ENCODE measurements at places on chromosomes 3 and 15.

DNA sequence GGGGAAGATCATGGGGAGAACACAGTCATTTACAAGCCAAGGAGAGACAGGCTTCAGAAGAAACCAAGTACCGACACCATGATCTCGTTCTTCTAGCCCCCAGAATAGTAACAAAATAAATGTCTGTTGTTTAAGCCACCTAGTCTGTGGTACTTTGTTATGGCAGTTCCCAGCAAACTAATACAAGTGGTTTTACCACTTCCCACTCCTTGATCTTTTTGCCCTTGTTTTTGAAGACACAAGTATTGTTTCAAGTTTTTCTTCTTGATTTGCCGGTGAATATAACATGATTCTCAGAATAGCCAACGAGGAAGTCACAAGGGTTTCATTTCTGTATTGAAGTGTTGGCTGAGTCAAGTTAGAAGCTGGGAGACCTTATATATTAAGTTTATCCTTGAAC is 220.3 kb downstream of the SOX2 start:
- no peak for DNase-seq

- no peak for DNase-seq
Observed at GRCh38 chr3:154678041-154678654, 248.2 kb upstream of the GPR149 start.

DNA sequence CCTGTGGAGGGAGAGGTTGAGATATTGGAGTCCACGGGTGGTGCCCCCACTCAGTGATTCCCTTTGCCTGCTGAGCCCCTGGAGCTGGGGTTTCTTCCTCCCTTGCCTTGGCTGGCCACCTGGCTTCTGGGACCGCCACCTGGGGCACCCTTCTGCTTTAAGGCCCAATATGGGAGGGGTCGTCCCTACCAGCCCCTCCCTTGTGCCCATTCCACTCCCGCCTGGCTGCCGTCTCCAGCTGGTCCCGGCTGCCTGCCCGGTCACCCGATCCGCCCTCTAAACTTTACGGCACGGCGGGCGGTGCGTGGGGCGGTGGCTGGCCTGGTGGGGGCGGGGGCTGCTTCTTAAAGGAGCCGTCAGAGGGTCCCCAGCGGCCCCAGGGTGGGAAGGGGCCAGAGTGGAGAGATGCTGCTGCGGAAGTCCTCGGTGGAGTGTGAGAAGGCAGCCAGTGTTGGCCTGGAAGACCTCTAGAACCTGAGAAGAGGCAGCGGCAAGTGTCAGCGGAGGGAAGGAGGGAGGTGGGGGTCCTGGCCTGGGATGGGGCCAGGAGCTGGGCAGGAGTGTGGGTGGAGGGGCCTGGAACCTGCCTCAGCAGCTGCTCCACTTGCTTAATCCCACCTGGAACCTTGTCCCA is 1.6 kb upstream of the SEMA3B start:
- no peak for DNase-seq

- no peak for DNase-seq
Observed at GRCh38 chr3:111794711-111795110, 64.4 kb upstream of the PHLDB2 start.

- no peak for DNase-seq
Observed at GRCh38 chr3:197204736-197205135, 93.7 kb downstream of the DLG1 start.

DNA sequence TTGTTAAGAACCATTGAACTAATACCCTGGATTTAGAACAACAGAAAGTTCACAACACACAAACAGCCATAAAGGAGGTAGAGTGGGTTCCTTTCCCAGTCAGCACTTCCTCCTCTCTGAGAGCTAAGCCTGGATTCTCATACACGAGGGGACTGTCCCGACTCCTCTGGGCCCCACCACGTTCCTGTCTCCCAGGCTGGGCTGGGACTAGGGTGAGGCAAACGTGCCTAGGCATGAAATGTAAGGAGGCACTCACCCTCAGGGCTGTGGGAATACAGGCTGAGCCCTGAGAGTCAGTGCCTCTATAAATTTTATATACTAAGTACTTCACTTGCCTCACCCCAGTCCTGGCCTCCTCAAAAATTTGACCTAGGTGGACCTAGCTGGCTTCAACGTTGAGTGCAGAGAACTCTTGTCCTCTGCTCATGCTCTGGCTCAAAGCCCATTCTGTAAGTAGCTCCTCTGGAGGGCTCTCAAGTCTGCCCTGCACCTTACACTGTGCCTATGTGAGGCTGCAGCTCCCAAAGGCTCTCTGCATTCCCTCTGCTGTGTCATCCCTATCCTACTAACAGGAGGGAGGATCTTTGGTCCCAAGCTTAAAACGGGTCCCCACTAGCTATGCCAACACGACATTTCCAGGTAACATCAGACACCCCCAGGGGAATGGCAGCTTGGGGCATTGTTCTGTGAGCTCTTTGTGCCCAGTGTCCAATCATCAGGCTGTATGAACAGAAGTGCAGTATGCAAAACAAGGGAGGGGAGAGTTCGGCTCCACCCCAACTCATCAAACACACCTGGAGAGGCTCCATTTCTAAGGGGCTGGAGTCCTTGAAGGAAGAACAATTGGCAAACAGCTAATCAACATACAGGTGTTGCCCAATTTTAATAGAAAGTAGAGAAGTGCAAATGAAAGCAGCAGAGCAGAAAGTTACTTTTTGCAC is 233.2 kb downstream of the RPLP1 start:
- no peak for DNase-seq
